ENCODE measurements at places on chromosomes 5 and 9.

DNA sequence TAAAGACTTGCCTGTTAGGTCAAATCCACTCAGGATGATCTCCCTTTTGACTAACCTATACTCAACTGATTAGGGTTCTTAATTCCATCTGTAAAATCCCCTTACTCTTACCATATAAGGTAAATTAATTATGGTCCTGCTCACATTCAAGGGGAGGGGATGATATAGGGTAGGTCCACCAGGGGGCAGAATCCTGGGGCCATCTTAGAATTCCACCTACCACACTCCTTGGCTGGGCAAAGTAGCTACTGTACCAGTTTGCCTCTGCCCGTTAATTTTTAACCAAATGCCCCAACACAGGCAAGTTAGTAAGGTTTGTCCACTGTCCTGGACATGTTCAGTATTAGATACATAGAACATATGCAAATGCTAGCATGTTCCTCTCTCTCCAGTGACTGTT, 262.4 kb downstream of the SEMA5A start:
- no peak for DNase-seq

DNA sequence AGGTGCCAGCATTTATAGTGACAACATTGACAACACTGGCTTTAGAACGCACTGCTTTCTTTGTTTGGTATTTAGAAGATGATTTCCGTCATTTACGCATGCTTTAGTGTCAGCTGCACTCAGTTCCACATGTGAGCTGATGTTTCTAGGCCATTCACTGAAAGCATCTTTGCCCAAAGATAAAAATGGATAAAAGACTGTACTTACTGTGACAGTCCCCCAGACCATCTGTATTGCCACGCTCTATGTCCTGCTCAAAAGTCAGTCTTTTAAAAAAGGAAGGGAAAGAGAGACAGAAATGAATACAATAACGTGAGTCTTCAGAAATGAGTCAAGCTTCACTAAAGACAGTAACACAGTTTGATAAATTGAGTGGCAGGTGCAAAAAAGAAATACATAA, 99.3 kb downstream of the SEMA6A start:
- no peak for DNase-seq

- no peak for DNase-seq
Observed at GRCh38 chr5:79743846-79744605, 54.4 kb downstream of the CMYA5 start.

DNA sequence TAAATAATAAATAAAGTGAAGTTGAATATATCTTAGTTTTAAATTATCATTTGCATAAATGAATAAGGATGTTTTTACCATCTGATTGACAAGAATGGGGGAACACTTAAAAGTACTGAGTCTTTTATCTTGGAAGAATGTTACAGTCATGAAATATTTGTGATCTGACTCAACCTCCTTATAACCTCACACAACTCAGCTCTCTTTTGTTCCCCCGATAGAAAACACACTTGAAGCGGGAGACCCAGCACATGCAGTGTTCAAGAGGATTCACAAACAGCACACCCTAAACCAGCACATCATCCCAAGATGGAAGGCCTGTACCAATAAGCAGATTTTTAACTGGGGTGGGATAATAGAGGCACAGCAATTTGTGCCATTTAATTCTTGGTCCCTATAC, 15.5 kb downstream of the BAAT start:
- DNase-seq: no peak

GRCh38 chr5:473551-474192, 30.7 kb downstream of the EXOC3 start:
- DNase-seq: peak; percentile 80
